ENCODE measurements at places on chromosomes 6 and 20. TPM values are rescaled to one million over a fixed set of nuclear protein-coding genes. Genes with fewer than 3 reads are reported as not detected.
A peak's percentile ranks its signal among the peaks of the same experiment; 100 is the strongest.

DNA sequence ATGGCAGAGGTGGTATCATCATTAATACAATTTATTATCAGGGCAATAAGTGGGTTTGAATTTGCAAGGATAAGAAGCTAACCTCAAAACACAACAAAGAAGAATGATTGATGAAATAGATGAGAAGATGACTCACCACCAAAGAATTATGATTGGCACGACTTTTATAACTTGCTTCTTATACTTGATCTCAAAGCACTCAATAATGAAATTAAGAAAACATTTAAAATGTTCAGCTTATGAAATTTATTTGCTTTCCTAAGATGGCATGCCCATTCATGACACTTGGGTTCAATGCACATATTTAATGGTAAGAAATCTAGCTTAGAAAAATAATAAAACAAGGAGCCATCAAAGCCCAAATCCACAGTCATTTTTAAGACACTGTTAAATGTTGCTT lies 477.5 kb downstream of the GJA1 start:
- no peak for DNase-seq

The HLA-DMA gene
- 0.26 TPM for total RNA-seq

- no peak for DNase-seq
Measured at GRCh38 chr6:15689586-15690482, 27.0 kb upstream of the DTNBP1 start.

The LGSN gene
- total RNA-seq, result not detected

DNA sequence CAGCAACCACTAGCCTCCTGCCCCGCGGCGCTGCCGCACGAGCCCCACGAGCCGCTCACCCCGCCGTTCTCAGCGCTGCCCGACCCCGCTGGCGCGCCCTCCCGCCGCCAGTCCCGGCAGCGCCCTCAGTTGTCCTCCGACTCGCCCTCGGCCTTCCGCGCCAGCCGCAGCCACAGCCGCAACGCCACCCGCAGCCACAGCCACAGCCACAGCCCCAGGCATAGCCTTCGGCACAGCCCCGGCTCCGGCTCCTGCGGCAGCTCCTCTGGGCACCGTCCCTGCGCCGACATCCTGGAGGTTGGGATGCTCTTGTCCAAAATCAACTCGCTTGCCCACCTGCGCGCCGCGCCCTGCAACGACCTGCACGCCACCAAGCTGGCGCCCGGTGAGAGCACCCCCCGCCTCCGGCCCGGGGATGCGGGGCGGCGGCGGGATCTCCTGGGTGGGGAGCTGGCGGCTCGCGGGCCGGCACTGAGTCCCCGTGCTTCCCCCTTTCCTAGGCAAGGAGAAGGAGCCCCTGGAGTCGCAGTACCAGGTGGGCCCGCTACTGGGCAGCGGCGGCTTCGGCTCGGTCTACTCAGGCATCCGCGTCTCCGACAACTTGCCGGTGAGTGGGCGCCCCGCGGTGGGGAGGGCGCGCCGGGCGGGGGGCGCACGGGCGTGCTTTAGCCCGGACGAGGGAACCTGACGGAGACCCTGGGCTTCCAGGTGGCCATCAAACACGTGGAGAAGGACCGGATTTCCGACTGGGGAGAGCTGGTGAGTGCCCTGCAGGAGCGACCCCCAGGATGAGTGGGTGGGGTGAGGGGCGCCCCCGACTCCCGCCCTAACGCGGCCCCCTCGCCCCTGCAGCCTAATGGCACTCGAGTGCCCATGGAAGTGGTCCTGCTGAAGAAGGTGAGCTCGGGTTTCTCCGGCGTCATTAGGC lies 585 bp downstream of the PIM1 start:
- no peak for DNase-seq

DNA sequence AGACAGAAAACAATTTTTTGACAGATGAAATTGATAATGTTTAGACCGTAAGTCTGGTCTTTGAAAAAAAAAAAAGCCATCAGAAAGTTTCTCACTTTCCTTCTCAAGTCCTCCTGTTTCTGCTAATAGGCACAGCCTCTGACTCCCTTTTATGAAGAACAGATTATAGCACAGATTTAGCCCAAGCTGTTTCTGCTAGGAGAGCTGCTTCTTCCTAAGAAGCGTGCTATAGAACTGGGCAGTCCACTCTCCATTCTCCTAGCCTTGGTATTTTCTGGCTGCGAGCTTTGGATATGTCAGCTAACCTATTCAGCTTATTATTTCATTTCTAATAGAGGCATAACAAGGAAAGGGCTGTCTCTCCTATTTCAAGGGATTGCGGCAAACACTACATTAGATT lies 112.5 kb downstream of the SGK1 start:
- DNase-seq, result no peak

DNA sequence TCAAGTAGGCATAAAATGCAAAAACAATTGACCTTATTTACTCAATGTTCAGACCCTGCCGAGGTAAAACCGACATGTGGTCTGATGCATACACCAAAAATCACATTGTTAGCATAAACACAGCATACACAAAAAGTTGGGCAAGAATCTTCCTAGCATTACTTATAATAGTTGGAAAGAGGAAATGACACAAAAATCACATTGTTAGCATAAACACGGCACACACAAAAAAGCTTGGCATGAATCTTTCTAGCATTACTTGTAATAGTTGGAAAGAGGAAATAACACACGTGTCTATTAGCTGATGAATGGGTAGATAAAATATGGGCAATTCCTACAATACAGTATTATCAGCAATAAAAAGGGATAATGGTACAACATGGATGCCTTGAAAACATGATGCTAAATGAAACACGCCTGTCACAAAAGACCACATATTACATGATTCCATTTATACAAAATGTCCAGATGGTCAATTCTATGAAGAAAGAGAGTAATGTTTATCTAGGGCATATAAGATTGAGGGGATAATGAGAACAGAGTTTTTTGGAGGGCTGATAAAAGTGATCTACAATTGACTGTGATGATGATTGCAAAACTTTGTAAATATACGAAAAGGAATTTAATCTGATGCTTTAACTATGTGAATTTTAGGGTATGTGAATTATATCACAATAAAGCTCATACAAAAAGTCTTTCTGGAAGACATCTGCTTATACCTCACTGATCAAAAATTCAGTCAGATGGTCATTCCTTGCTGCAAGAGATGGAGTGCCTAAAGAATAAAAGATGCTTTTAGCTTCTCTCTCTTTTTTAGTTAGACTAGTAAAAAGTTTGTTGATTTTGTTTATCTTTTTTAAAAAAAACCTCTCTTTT lies 1019.5 kb upstream of the CITED2 start:
- DNase-seq, result peak; percentile 78

- peak; percentile 46 for DNase-seq
Measured at GRCh38 chr6:32885698-32886286, 31.8 kb downstream of the PSMB9 start.

DNA sequence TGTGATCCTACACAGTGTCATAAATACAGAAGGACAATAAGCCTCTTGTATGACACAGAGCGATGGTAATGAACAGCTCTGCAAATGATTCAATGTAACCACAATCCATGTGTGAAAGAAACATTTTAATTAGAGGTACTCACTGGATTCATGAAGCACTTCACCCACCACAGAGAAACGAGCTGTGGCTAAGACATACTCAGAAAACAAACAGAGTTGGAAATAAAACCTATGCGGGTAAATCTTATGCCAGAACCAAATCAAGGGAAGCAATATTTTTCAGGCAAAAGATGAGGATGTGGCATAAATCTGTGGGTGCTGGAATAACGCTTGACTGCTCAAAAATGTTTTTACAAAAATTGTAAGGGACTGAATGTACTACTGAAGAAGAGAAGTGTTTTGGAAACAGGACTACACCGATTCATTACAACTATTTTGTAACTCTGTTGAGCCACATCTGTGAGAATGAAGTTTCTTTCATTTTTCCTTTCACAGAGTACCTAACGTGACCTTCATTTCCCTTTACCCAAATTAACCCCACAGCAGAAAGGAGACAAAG lies 112.1 kb downstream of the WDR27 start:
- DNase-seq, result no peak

- no peak for DNase-seq
Measured at GRCh38 chr20:60934724-60935123, 317.3 kb upstream of the CDH4 start.

DNA sequence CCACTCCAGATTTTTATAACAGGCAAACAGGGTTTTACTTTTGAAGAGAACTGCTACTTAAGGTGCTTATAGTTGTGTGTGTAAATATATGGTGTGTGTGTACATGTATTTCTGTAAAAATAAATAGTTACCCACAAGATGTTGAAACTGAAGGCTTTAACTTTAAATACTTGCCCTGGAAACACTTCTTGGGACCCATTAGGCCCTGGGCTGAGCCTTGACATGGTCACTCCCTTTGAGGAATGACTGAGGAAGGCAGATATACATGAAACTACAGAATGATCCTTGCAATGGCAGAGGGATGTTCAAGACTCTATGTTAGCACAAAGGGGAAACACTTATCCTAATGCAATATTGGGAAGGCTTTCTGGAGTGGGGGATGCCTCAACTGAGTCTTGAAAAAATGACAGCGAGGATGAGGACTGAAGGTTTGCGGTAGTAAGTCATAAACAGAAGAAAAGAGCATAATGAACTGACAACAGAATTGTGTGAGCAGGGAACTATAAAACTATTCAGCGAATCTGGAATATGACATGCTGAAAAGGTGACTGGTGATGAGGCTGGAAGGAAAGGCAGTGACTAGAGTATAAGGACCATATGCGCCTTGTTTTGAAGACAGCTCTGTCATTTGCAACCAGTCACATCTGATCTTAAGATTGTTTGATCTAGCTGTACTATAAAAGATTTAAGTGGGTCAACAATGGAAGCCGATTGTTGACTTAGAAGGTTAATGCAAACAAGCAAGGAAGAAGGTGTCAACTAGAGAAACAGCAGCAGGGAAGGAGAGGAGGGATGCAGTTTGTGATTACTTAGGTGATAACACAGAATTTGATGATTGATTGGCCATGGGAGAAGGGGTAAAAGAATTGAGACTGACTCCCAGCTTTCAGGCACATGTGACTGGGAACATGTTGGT lies 64.4 kb upstream of the COL21A1 start:
- no peak for DNase-seq

- DNase-seq, result no peak
Measured at GRCh38 chr6:151365233-151365632, 26.1 kb downstream of the ZBTB2 start.

The RHAG gene
- not detected for total RNA-seq

- DNase-seq, result no peak
Measured at GRCh38 chr6:44733868-44734267, 346.4 kb downstream of the CDC5L start.

GRCh38 chr20:24708411-24709295 lies 239.2 kb downstream of the SYNDIG1 start:
- DNase-seq, result no peak

DNA sequence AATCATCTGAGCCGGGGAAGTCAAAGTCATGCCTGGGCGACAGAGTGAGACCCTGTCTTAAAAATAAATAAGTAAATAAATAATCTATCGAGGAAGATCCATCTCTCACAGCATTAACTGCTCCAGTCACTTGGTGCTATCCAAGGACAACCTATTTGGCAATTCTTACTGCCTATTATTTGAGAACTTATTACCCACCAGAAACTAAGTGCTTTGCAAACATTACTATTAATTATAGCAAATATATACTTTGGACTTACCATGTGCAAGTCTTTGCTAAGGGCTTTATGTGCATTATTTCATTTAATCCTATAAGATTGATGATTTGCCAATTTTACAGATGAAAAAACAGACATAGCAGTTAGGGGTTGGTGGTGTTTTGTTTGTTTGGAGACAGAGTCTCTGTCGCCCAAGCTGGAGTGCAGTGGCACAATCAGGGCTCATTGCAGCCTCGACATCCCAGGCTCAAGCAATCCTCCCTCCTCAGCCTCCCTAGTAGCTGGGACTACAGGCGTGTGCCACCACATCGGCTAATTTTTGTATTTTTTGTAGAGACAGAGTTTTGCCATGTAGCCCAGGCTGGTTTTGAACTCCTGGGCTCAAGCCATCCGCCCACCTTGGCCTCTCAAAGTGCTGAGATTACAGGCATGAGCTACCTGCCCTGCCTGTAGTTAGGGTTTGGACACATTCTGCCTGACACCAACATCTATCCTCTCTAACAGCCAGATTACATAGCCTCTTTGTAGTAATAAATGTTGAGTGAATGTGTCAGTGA lies 933 bp upstream of the APOM start:
- DNase-seq, result no peak

DNA sequence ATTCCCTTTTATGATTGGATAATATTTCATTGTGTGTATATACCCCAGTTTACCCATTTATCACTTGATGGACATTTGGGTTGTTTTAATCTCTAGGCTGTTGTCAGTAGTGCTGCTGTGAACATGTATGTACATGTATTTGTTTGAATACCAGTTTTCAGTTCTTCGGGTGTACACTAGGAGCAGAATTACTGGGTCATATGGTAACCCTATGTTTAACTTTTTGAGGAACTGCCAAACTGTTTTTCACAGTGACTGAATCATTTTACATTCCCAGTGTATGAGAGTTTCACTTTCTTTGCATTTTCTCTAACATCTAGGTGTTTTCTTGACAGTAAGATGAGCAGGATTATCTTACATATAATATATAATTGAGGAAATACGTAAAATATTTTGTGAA lies 44.7 kb upstream of the ADIG start:
- no peak for DNase-seq

The GATA5 gene
- total RNA-seq, result 0.07 TPM

DNA sequence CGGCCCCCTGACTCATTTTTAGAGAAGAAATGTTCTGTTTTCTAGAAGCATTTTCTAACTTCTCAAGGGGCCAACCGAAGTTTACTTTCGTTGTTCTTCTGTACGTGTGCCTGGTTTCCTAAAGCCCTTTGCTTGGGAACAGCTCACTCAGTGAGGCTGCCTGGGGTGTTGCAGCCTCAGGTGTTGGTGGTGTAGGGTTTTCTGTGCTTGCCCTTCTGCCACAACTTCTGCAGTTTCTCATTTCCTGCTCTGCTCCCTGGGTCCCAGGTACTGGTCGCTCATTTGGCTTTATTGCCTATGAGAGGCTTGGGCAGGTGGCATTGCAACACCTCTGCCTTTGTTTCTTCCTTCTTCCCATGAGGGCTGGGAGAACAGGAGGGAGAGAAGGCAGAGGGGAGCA lies 278.3 kb downstream of the SOX4 start:
- no peak for DNase-seq

The LY6G6D gene
- total RNA-seq, result not detected

DNA sequence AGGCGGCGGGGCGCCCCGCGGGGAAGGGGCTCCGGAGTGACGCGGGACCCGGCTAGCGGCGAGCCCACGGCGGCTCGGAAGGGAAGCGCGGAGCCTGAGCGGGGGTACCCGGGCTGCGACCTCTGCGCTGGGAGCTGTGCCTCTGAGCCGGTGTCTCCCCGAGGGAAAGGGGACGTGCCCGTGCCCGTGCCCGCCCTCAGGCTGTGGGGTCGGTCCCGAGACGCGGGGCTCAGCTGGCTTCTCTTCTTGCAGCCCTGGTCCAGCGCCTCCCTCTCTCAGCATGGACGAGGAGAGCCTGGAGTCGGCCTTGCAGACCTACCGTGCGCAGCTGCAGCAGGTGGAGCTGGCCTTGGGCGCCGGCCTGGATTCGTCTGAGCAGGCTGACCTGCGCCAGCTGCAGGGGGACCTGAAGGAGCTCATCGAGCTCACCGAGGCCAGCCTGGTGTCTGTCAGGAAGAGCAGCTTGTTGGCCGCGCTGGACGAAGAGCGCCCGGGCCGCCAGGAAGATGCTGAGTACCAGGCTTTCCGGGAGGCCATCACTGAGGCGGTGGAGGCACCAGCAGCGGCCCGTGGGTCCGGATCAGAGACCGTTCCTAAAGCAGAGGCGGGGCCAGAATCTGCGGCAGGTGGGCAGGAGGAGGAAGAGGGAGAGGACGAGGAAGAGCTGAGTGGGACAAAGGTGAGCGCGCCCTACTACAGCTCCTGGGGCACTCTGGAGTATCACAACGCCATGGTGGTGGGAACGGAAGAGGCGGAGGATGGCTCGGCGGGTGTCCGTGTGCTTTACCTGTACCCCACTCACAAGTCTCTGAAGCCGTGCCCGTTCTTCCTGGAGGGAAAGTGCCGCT lies 686 bp downstream of the ZGPAT start:
- DNase-seq, result no peak

All from pulmonary artery endothelial cell (primary cell).